ENCODE measurements at places on chromosomes 1 and 21.

DNA sequence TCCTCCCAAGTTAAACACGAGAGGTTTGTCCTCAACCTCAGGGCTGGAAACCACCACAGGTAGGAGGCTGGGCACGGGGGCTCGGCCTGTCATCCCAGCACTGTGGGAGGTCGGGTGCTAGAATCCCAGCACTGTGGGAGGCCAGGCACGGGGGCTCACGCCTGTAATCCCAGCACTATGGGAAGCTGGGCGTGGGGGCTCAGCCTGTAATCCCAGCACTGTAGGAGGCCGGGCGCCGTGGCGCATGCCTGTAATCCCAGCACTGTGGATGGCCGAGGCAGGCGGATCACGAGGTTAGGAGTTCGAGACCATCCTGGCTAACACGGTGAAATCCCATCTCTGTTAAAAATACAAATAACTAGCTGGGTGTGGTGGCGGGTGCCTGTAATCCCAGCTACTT, 6.7 kb upstream of the CDK11A start:
- DNase-seq: no peak

DNA sequence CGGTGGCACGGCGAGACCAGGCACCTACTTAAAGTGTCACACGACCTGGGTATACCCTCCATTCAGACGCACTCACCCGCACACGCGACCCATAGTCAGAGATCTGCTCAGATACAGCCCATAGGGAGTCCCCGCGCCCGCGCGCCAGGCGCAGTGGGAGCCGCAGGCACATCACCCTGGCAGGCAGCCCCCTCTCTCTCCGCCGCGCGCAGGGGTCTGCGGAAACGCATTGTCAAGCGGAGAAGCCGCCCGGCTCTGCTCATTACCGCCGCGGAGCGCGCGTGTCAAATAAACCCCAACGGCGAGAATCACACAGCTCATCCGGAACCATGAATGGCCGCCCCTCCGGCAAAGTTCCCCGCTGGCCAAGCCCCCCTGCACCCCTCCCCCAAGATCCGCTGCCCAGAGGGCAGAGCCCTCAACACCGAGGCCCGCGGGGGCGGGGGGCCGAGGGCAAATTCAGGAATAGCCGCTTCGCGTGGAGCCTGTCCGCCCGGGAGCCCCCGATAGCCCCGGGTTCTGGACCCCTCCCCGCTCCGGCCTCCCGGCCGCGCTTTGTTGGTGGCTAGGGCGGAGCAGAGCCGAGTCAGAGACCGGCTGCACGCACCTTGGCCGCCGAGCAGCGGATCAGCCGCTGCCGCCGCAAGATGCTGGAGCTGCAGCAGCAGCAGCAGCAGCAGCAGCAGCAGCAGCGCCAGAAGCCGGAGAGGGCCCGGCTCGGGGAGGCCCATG, 522 bp downstream of the LRP8 start:
- DNase-seq: peak; percentile 18

DNA sequence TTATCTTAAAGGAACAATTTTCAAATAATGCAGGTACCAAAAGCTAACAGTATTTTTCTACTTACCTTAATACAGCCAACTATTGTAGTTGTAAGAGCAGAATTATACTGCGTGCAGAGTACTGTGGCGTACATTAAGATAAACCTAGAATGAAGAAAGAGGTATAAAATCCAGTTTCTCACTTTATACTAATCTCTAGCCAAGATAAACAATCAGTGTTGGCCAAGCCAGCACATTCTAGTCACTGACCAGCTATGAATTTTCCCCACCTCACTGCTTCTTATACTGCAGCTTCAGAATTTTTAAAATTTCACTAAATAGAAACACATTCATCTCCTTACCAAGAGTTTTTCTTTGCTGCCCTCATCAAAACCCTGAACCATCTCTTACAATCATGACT, 33.6 kb downstream of the SLC35D1 start:
- DNase-seq: peak; percentile 64

DNA sequence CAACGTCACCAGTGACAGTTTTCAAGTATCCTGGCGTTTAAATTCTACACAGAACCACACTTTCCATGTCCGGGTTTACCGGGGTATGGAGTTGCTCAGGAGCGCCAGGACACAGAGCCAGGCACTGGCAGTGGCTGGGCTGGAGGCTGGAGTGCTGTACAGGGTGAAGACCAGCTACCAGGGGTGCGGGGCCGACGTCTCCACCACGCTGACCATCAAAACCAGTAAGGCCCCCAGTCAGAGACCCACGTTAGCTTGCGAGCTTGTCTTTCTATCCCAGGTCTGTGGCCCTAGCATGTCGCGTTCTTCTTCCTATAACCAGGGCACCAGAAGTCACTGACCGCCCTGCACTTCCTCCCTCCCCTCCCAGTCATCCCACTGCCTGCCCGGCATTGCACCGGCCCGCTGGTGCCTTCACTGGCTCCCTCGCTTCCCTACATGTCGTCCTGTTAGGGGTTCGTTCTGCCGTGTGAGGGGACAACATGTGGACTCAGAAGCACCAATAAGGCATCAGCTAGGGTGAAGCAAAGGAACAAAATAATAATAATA, 27.9 kb downstream of the UMODL1 start:
- DNase-seq: no peak

DNA sequence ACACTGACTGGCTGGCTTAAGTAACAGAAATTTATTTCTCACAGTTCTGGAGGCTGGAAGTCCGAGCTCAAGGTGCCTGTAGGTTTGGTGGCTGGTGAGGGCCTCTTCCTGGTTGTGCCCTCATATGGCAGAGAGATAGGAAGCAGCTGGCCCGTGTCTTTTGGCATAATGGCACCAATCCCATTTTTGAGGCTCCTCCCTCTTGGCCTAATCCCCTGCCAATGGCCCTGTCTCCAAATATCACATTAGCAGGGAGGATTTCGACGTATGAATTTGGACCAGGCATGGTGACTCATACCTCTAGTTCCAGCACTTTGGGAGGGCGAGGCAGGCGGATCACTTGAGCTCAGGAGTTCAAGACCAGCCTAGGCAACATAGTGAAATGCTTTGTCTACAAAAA, 37.4 kb downstream of the AGPAT3 start:
- DNase-seq: peak; percentile 25

- DNase-seq: no peak
Observed at GRCh38 chr1:21955501-21956281, 18.6 kb upstream of the HSPG2 start.

All from foreskin fibroblast (primary cell).